PC-3 (cell line): ENCODE measurements at places on chromosomes 7 and 10. TPM values are rescaled to one million over a fixed set of nuclear protein-coding genes. Genes with fewer than 3 reads are reported as not detected.
A peak's percentile ranks its signal among the peaks of the same experiment; 100 is the strongest.

Gene PUS7
- 22.0 and 37.2 TPM in 2 replicates for total RNA-seq

- no peak for DNase-seq
These were observed 24.3 kb downstream of the FAM20C start for GRCh38 chr7:216360-217300.

GRCh38 chr10:110764378-110764777, 107.3 kb upstream of the PDCD4 start:
- no peak for DNase-seq

DNA sequence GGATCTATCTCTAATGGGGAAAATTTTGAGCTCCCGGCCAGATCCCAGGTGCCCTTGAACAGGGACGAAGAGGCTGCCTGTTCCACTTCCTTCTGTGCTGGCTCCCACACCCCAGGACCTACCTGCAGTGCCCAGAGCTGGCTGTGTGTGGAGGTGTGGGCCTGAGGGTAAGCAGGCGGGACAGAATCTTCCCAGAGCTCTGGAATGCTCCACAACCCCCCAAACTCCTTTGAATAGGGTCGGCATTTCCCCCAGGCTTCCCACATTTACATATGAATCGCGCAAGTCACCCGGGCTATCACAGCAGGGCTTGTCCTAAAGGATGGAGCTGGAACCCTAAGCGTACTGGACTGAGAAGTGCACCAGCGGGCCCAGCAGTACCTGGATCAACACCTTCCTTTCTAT, 95.9 kb downstream of the DNMBP start:
- DNase-seq: no peak

Gene DGKI
- total RNA-seq: 0.52 TPM in 1 of 2 replicates, not detected in the other

Gene TMEM213
- total RNA-seq: not detected in 2 replicates

Gene SPDYE8
- not detected in 2 replicates for total RNA-seq

Gene LIPJ
- not detected in 2 replicates for total RNA-seq

DNA sequence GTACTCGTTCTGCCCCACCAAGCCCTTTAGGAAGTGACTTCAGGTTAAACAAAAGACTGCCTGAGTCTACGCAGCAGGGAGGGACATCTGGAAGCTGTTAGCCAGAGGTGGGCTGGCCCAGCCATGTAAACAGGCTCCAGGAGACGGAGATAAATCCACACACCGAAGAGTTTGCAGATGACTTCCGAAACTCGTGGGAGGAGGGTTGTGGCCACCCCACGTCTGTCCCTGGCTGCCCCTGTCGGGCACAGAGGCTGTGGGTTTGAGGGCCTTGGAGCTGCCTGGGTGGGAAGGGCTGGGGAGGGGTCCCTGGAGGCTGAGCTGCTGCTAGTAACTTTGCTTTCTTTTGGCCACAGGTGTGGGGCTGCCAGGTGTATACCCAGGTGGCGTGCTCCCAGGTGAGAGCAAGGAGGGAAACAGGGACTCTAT, 15.6 kb downstream of the ELN start:
- no peak for DNase-seq

Gene SH2B2
- 8.8 and 10.7 TPM in 2 replicates for total RNA-seq

Gene NEUROD6
- total RNA-seq: not detected in 2 replicates

DNA sequence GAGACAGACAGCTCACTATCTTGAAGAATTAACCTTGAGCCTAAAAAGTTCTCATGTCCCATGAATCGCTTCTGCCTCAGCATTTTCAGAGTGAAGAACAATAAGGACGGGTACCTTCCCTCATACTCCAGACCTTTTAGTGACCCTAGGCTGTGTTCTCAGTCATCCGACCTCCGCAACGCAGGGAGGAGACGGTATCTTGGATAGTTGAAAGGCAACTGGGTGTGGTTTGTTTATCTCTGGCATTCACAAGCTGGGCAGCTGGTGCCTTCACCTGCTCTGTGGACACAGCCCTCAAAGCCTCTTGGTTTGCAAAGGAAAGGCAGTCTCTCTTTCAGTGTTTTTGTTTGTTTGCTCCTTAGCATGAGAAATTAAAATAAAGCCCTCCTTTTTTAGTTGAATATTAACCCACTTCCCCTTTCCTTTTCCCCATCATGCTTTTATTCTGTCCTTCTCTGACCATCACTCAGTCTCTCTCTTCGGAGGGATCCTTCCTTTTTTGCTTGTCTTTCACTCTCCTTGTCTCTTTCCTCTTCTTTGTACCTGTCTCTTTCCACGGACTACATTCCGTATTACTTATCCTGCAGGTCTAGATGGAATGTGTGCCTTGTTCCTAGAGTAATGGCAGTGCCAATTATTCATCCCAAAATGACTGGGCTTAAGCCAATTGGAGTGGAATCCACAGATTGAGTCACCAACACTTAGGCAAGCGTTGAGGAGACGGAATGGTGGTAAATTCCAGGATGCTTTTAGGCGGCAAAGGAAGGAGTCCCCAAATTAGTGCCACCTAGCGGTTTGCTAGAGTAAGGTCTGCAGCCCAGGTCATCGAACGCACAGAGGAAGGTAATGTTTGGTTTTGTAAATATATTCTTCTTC, 45.8 kb downstream of the PRR15 start:
- peak; percentile 88 for DNase-seq

DNA sequence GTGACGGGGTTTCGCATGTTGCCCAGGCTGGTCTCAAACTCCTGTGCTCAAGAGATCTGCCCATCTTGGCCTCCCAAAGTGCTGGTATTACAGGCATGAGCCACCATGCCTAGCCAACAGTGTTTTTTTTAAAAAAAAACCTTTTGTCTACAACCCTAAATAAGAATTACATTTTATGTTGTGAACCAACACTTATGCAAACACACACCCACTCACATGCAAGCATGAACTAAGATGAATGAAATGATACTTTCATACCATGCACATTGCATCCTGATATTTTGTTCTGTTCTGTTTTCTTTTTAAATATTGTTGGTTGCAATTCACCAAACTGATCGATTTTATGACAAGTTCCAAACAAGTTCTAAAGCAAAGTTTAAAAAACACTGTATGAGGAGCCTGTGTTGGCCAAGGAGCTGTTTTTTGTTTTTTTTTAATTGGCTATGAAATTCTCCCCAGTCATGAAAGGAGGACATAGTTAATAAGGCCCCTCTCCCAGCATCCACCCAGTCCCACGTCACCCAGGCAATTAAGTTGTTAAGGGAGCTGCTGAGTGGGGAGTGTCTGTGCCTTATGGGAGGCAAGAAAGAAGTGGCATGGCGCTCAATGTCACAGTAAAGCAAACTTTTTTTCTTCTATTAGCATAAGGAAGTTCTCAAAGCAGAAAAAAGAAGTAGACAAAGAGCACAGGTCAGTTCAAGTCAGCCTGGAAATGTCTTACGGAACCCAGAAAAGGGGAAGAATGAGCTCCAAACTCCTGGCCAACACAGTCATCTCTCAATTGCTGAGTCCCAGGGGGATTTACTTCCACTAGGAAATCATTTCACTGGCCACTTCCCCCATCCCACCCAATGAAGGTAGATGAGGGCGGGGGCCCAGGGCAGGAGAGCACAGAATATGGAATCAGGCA, 50.1 kb downstream of the NOD1 start:
- no peak for DNase-seq

- no peak for DNase-seq
These were observed 9.4 kb upstream of the ZC3HAV1 start for GRCh38 chr7:139118805-139119485.

- DNase-seq: no peak
These were observed 68.1 kb upstream of the SFMBT2 start for GRCh38 chr10:7478727-7479457.
